Hair follicular keratinocyte (primary cell): ENCODE measurements at places on chromosomes 16 and 17. TPM values are rescaled to one million over a fixed set of nuclear protein-coding genes. Genes with fewer than 3 reads are reported as not detected.

Gene CACNA1G
- 0.08 TPM in 1 of 2 replicates, not detected in the other for total RNA-seq

Gene TMC7
- total RNA-seq: 3.4 and 8.0 TPM in 2 replicates

Gene OR2C1
- total RNA-seq: not detected in 2 replicates

Gene TMEM114
- total RNA-seq: not detected in 2 replicates

Gene ITGAL
- total RNA-seq: not detected in 2 replicates

Gene VMO1
- total RNA-seq: 0.31 TPM in 1 of 2 replicates, not detected in the other

Gene SOX15
- 141 and 207 TPM in 2 replicates for total RNA-seq

Gene EMC6
- 20.4 and 26.5 TPM in 2 replicates for total RNA-seq

Gene ZNF598
- total RNA-seq: 62.8 and 87.5 TPM in 2 replicates

Gene LLGL2
- total RNA-seq: 14.5 and 14.7 TPM in 2 replicates

Gene ACSM2B
- total RNA-seq: not detected in 2 replicates

Gene ICAM2
- 0.15 and 0.16 TPM in 2 replicates for total RNA-seq

Gene AKAP1
- 22.1 and 27.6 TPM in 2 replicates for total RNA-seq

Gene SLC16A11
- not detected in 2 replicates for total RNA-seq

Gene PLA2G10
- 0.23 TPM in 1 of 2 replicates, not detected in the other for total RNA-seq

Gene KCNAB3
- total RNA-seq: 0.38 and 1.3 TPM in 2 replicates

Gene P2RX5
- total RNA-seq: 1.0 and 1.7 TPM in 2 replicates

Gene FGF11
- total RNA-seq: 7.5 and 17.3 TPM in 2 replicates

Gene MGAT5B
- 0.15 and 0.39 TPM in 2 replicates for total RNA-seq

Gene CCL8
- not detected in 2 replicates for total RNA-seq

Gene WFDC1
- not detected in 2 replicates for total RNA-seq

Gene ATP2A3
- 0.27 and 0.62 TPM in 2 replicates for total RNA-seq

Gene MAPK7
- 7.7 and 14.1 TPM in 2 replicates for total RNA-seq

Gene CRISPLD2
- 0.70 and 1.1 TPM in 2 replicates for total RNA-seq

Gene KCNJ12
- total RNA-seq: 0.08 TPM in 2 replicates

Gene RNF227
- total RNA-seq: 2.6 and 5.9 TPM in 2 replicates

Gene GSG1L
- total RNA-seq: not detected in 2 replicates

Gene TNFRSF17
- not detected in 2 replicates for total RNA-seq

Gene UTS2R
- total RNA-seq: not detected in 2 replicates

Gene CACNA1H
- under 0.01 TPM in 1 of 2 replicates, not detected in the other for total RNA-seq

Gene MYH8
- not detected in 2 replicates for total RNA-seq

Gene CD300A
- not detected in 2 replicates for total RNA-seq

Gene OTOA
- total RNA-seq: not detected in 2 replicates

Gene CCDC92B
- 0.04 TPM in 1 of 2 replicates, not detected in the other for total RNA-seq

Gene CNGB1
- total RNA-seq: 2.7 and 3.5 TPM in 2 replicates

Gene GALK1
- total RNA-seq: 11.1 TPM in 2 replicates

Gene EFCAB3
- not detected in 2 replicates for total RNA-seq

Gene PTX4
- total RNA-seq: not detected in 2 replicates

Gene RAP1GAP2
- 22.0 and 40.1 TPM in 2 replicates for total RNA-seq

Gene VAT1L
- not detected in 2 replicates for total RNA-seq
